Muscle of leg (tissue), 16 donors: ENCODE measurements at places on chromosomes 2 and 18.

GRCh38 chr2:112636605-112637288 is 9.0 kb upstream of the SLC20A1 start:
- no peak for DNase-seq

DNA sequence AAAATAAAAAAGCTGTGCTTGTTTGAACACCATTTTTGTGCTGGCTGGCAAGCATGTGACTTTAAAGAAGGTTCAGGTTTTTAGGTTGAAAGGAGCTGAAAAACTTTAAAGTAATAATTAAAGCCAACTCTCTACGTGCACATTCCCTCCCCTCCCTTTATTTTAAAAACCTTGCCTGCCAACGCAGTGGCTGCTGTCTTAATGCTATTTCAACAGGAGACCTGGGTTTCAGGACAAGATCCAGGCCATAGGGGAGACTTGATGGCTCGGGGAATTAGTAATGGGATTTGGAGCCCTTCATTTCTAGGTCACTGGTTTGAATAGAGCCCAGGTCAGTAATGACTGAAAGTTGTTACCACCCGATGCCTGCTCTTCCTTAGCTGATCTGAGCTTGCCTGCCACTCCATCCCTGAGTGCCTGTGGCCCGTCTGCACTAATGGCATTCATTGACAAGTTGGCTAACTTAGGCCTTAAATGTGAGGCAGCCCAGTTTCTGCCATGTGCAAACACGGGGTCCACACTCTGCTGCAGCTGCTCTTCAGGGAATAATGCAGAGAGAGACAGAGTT is 1233.2 kb upstream of the ZEB2 start:
- no peak for DNase-seq

GRCh38 chr18:44051026-44051425 is 629.7 kb upstream of the SETBP1 start:
- no peak for DNase-seq

DNA sequence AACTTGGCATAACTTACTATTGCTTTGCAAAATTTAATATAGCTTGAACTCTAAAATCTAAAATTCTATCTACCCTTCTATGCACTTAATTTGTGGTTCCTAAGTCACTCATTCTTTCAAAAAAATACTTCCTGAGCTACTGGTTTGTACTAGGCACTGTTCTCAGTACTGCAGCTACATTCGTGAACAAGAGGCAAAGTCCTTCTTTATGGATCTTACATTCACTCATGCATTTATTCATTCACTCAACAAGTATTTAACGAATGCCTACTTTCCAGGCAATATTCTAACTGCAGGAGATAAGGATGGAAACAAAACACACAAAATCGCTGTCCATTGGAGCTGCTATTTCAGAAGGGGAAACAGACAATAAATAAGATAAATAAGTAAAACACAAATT is 104.8 kb downstream of the NBAS start:
- no peak for DNase-seq

GRCh38 chr2:178246696-178247095 is 52.4 kb downstream of the OSBPL6 start:
- no peak for DNase-seq

DNA sequence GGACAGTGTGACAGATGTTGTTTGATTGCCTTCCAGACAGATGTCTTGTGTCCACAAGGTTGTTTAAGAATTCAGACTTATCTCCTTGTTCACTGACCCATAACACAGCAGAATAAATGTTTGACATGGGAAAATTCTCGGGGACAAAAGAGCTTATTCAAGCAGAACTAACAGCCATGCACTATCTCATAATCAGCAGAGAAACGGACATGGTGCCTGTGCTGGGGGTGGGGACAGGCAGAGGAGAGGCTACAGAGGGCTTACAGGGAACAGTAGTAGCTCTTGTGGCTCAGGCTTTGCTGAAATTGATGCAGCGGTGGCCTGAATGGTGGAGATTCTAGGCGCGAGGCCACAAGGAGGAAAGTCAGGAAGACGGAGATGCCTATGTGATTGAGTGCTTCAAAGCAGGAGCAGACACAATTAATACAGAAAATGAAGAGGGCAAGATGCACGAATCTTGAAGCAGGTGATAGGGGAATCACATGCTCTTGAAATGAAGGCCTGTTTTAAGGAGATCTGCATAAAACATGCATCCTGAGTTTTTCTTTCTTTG is 62.0 kb upstream of the CAB39 start:
- no peak for DNase-seq

DNA sequence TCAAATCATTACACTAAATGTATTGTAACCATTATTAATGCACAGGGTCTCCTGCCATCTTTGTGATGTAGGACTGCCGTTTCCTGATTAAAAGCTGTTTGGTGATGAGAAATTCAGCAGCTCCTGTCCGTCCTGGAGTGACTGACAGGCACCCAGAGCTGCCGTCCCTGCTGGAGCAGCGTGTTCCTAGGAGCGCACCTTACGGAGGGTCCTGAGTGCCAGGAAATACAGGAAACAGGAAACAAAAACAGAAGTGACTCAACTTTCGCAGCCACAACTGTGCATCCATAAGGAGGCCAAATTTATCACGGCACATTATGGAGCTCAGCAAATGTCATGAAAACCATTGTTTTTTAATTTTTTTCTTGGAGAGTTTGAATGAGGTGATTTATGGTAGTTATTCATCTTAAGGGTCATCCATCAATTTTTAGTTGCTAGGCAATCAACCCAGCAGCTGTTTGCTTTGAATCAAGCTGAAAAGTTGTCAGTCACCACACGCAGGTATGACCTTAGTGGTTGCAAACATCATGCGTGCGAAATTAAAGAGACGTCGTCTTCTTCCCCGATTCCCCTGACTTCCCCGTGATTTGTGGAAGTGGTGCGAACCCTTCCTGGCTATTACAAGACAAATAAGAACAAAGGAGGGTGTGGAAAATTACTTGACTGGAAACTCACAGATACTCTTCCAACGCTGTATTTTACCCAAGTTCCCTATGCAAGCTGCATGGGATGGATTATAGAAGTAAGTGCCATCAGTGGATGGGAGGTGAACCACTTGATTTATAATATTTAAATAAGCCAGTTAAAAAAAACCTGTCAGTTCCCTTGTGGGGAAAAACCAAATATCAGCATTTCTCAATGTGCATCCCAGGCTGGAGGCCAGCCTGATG is 19.8 kb downstream of the TSHZ1 start:
- no peak for DNase-seq

DNA sequence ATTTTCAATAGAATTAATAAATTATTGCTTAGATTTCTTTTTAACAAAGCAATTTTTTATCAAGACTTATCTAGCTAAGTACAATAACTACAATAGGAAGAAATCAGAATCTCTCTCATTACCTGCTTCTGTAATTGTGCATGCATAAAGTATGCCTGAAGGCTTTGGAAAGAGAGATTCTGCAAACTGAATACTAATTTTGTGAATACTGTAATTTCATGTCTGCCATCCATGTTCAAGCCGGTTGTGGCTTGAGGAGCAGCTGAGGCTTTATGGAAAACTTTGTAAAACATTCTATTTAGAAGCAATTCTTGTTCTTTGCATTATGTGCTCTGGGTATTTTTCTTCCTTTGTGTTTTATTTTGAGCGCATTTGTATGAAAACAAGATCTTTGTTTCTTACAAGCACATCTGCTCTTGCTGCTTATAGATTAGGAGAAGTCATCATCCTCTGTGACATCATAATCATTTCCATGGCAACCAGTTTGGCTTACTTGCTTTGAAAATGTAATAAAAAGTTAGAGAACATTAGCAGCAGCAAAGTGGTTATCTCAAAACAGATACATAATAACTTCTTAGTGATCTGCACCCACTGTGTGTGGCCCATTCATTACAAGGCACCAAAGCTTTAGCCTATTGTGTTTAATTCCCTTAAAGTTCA is 16.0 kb upstream of the IKZF2 start:
- no peak for DNase-seq

GRCh38 chr2:201320701-201321100 is 36.4 kb downstream of the FLACC1 start:
- no peak for DNase-seq

- DNase-seq = peak; percentile 49
Measured at GRCh38 chr2:157782057-157782845, 93.9 kb downstream of the ACVR1 start.

GRCh38 chr18:79420033-79420745 is 24.5 kb downstream of the NFATC1 start:
- no peak for DNase-seq

DNA sequence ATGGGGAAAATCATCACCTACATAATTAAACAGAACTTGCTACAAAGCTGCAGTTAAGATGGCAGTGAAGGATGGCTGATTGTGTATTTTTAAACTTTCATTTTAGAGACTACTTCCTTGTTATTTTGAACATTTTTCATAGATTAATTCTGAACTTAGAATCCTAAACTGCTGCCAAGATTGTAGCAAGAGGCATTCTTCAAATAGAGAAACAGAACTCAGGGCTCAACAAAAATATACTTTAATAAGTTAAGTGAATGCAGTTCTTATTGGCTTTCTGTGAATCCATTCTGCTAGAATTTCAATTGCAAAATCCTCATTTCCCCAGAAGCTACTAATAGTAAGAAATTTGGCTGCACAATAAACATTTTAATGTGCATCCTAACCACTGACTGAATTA is 160.3 kb downstream of the L3MBTL4 start:
- DNase-seq = peak; percentile 59

DNA sequence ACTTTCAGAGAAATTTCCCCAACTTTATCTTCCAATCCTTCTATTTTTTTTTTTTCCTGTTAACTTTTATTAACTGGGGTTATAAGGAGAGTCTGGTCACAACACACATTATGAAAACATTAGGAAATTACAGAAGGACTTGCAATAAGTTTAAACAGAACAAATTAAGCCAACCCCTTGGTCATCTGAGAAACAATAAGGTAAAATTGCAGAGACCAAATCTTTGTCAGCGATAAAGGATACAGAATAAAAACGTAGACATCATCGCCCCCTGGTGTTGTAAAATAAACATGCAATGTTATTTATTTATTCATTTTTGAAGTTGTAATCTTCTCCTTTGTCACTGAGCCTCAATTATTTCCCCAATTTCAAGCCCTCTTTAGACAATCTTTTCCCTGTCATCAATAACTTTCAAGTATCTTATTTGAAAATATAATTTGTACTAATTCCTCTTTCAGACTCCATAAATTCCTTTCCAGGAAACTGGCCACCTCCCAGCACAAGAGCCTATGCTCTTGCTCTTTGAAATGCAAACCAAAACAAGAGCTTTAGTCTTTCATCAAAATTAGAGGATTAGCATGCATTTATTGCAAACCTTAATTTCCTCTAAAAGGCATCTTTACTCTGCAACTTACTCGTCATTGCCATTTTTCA is 19.5 kb downstream of the G6PC2 start:
- peak; percentile 40 for DNase-seq

DNA sequence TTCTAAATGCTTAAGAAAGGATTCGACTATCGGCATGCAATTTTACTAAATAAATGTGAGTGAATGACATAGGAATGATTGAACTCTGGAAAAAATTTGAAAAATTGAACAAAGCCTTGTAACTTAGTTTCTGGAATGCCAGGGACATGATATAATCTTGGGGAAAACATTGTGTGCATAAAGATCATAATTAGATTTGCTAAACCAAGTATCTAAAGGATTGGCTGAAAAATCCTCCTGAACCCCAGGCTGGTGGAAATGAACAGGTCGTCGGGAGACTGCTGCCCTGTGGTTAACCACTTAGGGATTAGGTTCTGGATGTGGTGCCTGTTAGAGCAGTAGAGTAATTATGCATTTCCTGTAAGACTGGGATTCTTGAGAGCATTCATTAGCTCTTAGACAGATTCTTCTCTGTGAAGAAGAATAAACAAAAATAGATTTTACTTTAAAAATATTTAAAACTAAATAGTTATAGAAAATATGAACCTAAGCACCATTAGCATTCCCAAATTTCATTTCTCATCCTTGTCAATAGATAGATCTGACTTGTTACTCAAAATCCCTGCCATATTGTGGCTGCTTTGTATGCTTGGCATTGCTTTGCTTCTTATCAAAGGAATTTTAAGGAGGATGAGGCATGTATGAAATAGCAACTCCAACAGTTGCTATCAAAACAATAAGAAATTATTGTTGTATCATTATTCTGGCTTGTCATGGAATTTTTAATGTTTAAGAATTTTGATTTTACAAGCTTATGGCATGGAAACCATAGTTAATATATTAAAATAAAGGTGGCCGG is 55.9 kb downstream of the LYPD6B start:
- DNase-seq = no peak

- peak; percentile 73 for DNase-seq
Measured at GRCh38 chr18:48781163-48781987, 169.4 kb downstream of the SMAD7 start.

GRCh38 chr2:129892773-129893172 is 86.7 kb upstream of the RAB6C start:
- no peak for DNase-seq

GRCh38 chr2:24515335-24515734 is 24.3 kb downstream of the NCOA1 start:
- DNase-seq = no peak

DNA sequence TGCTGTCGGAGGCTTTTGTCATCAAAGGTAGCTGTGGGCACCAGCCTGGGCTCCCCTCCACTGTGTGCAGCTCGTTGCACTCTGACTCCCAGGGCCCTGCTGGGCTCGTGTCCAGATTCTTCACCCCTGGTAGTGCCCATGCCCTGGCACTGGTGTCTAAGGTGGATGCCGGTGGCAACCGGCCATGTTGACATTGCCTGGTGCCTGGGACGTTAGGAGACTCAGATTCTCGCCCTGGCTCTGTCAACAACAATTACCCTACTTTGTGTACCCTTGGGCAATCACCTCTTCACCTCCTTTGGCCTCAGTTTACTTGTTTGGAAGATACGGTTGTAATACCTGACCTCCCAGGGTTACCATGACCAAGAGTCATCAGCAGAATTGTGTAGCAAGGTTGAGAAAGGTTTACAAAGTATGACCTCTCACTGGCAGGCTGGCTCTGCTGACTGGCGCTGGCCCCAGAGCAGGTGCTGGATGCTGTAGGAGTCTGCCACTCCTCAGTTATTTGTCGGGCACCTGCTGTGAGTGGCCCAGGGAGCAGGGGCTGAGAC is 41.5 kb upstream of the MCFD2 start:
- no peak for DNase-seq

GRCh38 chr2:95077530-95077825 is 44.1 kb downstream of the MRPS5 start:
- DNase-seq = no peak

- DNase-seq = no peak
Measured at GRCh38 chr2:36859366-36859792, 107.0 kb downstream of the STRN start.

DNA sequence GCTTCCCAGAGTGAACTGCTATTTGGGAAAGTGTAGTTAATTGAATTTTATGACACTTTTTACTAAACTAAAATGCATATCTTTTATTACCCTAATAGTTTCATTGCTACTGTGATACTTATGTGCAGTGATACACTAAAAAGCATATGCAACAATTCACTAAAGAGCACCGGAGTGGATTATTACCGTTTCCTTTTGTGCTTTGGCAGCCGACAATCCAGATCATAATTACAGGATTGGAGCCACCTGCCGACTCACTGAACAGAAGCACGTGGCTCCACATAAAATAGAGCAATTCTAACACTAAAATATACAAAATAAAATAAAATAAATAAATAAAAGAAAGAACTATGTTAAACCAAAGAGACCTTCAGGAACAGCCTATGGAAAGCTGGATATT is 583.4 kb downstream of the NRXN1 start:
- no peak for DNase-seq
